Activated effector memory CD4-positive, alpha-beta T cell treated with Interleukin-2 at 50 U/mL for 16 hours (primary cell): ENCODE measurements at places on chromosomes 4 and X.

DNA sequence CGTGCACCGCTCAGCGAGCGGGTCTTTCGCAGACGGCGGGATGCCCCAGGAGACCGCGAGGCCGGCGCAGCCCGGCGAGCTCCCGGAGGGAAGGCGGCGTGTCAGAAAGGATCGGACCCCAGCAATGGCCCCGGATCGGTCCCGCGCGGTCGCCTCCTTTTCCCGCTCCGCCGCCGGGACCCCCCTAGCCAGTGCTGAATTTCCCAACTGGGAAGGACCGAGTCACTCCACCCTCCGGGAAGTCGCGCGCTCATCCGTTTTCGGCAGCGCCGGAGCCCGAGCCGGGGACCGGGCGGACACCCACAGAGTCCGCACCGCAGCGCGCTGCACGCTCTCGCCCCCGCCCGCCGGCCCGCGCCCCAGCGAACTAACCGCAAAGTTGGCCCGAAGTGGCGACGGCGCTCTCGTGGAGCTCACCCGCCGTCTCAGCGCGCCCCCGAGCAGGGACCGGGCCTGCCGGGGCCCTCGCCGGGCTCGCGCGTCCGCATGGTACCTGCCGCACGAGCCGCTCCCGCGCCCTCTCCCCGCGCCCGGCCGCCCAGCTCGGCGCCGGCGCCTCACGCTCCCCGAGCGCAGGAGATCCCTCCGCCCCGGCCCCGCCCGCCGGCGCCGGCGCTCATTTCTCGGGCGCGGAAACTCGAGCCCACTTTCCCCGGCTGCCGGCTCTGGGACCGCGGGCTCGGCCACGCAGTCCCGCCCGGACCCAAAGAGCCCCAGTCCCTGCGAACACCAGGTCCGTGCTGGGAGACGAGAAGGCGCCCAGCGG lies at the start of gene FAT1:
FAT1 (minus strand) TSS at position 565 of the 766 bp plus-strand sequence. CDS start 14,029 bp downstream, outside the sequence.
- no peak for DNase-seq

- DNase-seq, result no peak
Observed at GRCh38 chr4:112927544-112927943, 121.9 kb upstream of the ANK2 start.

DNA sequence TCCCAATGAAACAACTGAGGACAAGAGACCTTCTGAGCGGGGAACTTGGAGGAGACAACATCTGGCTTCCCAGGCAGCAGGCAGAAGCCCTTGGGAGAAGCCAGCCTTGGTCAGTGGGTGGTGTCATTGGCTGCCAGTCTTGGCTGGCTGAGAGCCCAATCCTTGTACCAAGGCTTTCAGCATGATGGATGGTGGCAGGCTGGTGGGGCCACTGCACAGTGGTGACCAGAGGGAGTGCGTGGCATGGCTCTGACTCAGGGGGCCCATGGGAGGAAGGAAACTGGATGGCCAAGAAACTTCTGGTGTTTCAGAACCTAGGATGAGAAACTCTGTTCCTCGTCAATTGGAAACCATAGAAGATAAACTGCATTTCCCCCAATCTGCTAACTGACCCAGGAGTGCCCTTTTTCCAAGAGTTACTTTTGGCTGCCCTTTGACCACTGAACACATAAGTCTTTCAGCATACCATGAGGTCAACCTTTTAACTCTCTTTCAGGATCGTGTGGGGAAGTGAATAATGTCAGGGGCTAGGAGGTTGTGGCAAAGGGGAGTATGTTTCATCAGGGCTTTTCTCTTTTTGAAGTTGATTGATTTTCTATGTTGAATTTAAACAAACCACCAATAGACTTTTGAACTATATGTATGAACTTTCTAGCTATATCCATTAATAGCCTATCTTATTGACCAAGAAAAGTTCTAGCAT lies 60.9 kb downstream of the SOWAHB start:
- no peak for DNase-seq

- DNase-seq, result no peak
Observed at GRCh38 chrX:111868726-111869638, 7.0 kb upstream of the TRPC5OS start.

DNA sequence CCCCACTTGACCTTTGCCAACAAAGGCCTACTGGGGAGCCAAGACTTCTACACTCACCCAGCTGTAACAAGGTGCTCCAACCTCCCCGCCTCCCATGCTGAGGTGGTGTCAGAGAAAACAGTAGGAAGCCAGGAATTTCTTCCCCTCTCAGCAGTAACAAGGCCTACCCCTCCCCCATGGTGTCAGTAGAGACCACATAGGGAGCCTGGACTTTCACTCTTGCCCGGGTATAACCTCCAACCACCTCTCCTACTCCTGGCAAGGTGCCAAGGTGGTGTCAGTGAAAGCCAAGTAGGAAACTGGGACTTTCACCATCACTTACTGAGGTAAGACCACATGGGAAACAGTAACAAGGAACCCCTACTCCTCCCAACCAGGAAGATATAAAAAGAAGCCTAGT lies 93.1 kb downstream of the SLC16A2 start:
- DNase-seq, result no peak

- DNase-seq, result no peak
Observed at GRCh38 chr4:7432531-7433375, 2.0 kb downstream of the PSAPL1 start.

- no peak for DNase-seq
Observed at GRCh38 chr4:177975315-177975987, 533.2 kb upstream of the AGA start.

GRCh38 chr4:108369035-108369655 lies 200.4 kb upstream of the LEF1 start:
- DNase-seq, result no peak
